ENCODE measurements at places on chromosomes 11 and 22. TPM values are rescaled to one million over a fixed set of nuclear protein-coding genes. Genes with fewer than 3 reads are reported as not detected.

Gene CSF2RB
- total RNA-seq: 1.4 TPM

- DNase-seq: no peak
Observed at GRCh38 chr11:57394203-57394965, 3.9 kb upstream of the PRG2 start.

Gene PRG3
- not detected for total RNA-seq

Gene HOATZ
- not detected for total RNA-seq

Gene PITPNM1
- total RNA-seq: 5.2 TPM

DNA sequence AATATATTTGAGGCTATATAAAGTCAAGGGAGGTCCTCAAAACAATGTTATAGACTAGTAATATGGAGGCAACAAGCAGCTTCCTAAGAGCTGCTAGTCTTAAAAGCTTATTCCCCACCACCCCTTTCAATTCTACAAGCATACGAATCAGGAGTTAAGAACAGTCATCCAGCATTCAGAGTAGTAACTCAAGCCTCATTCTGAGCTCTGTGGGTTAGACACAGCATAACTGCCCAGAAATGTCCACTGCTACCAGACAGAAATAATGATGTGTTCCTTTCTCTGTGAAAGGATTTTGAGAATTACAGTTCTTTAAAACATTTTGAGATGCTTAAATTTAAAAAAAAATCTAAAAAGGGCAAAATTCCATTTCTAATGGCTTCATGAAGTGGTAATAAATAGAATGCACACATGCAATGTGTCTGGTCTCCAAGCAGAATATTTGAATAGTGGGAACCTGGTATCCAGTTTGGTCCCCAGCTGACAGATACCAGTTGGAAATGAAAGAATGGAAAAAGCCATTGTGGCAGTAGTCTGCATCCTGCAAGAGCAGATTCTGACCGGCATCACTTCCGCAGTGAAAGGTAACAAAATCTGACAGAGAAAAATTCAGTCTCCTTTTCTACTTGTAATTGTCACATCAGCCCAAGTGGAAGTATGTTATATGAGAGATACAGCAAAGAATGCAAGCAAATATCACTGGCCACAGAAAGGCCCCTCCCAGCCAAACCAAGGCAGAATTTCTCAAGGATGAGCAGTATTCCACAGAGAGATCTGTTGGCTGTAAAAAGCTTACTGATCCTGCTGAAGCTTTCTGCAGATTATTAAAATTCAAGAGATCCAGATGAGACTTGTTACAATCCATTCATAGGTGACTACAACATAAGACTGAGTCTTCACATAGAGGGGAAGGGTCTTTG is 310.8 kb upstream of the PITPNB start:
- DNase-seq: no peak

Gene CCDC15
- total RNA-seq: 1.5 TPM

- DNase-seq: no peak
Observed at GRCh38 chr11:71223081-71223405, 29.3 kb downstream of the SHANK2 start.
